A549 treated with ZK216348 at 1 μM for 4 hours (cell line): ENCODE measurements at places on chromosomes 3 and 15. TPM values are rescaled to one million over a fixed set of nuclear protein-coding genes. Genes with fewer than 3 reads are reported as not detected.

RSRC1 gene
- 23.0 to 37.9 TPM (median 31.3 TPM) in 5 replicates for total RNA-seq

ABI3BP gene
- 0.98 to 1.8 TPM (median 1.6 TPM) in 5 replicates for total RNA-seq

PAQR5 gene
- total RNA-seq = 65.5 to 118 TPM (median 110 TPM) in 5 replicates

CAMK2N2 gene
- 0.60 to 2.0 TPM (median 1.3 TPM) in 5 replicates for total RNA-seq

SLC51A gene
- not detected in 5 replicates for total RNA-seq

RAD18 gene
- total RNA-seq = 9.4 to 22.4 TPM (median 14.9 TPM) in 5 replicates

GHSR gene
- total RNA-seq = not detected in 5 replicates

ESYT3 gene
- total RNA-seq = 0.54 to 0.84 TPM (median 0.65 TPM) in 5 replicates

GHRL gene
- not detected in 5 replicates for total RNA-seq

CIDEC gene
- total RNA-seq = 26.1 to 42.7 TPM (median 29.8 TPM) in 5 replicates

HIGD2B gene
- total RNA-seq = not detected in 5 replicates

ZBTB20 gene
- total RNA-seq = 0.51 to 1.4 TPM (median 1.2 TPM) in 5 replicates

CASR gene
- not detected in 5 replicates for total RNA-seq

ZNF620 gene
- 1.4 to 2.2 TPM (median 1.6 TPM) in 5 replicates for total RNA-seq

WDR73 gene
- total RNA-seq = 37.5 to 40.8 TPM (median 39.2 TPM) in 5 replicates

ACP3 gene
- not detected in 5 replicates for total RNA-seq

PARP15 gene
- total RNA-seq = not detected in 5 replicates

SERPINI2 gene
- total RNA-seq = not detected in 5 replicates

TUSC7 gene
- not detected in 5 replicates for total RNA-seq

CCDC33 gene
- total RNA-seq = 5.7 to 8.6 TPM (median 7.2 TPM) in 5 replicates

ROPN1 gene
- total RNA-seq = not detected in 5 replicates

CNTN6 gene
- total RNA-seq = not detected in 5 replicates
